Activated CD4-positive, alpha-beta T cell treated with anti-CD3 and anti-CD28 coated beads, Interleukin-2, Interleukin-4, amounts not matched to agents 100 ng/mL and 50 ng/mL, durations not matched to agents 16 hours and 8 hours (primary cell): ENCODE measurements at places on chromosomes 13 and 19.

DNA sequence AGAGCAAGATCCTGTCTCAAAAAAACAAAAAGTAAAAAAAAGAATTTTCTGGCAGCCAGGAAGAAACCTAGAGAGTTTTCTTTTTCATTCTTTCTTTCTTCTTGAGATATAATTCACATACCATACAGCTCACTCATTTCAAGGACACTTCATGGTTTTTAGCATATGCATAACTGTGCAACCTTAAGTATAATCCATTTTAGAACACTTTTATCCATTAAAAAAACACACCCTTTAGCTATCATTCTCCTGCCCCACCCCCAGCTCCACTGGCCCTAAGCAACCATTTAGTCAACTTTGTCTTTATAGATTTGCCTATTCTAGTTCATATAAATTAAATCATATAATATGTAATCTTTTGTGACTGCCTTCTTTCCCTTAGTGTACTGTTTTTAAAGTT is 8.1 kb upstream of the IPO5 start:
- no peak for DNase-seq

DNA sequence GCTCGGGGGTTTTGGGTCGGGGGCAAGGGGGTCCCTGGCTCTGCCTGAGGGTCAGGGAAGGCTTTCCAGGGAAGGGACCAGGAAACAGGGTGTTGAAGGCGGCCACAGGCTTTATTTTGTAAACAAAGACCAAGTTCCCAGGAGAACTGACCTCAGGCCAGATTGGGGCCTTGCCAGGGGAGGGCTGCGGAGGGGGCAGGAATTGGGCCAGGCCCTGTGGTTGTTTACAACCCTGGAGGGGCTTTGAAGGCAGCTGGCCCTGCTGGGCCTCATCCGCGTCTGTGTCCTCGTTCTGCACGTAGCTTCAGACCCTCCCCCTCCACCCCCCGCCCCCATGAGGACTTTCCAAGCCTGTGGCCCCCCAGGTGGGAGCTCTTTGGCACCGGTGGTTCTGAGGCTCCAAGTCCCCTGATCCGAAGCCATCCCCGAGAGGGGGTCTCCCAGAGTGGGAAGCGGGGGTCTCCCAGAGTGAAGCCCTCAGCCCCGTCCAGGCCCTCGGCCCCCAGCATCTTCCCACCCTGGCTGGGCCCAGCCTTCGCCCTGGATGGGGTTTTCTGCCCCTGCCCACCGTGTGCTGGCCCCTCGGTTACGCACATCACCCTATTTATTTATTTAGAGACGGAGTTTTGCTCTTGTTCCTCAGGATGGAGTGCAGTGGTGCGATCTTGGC is 13.5 kb upstream of the BSG start:
- no peak for DNase-seq

DNA sequence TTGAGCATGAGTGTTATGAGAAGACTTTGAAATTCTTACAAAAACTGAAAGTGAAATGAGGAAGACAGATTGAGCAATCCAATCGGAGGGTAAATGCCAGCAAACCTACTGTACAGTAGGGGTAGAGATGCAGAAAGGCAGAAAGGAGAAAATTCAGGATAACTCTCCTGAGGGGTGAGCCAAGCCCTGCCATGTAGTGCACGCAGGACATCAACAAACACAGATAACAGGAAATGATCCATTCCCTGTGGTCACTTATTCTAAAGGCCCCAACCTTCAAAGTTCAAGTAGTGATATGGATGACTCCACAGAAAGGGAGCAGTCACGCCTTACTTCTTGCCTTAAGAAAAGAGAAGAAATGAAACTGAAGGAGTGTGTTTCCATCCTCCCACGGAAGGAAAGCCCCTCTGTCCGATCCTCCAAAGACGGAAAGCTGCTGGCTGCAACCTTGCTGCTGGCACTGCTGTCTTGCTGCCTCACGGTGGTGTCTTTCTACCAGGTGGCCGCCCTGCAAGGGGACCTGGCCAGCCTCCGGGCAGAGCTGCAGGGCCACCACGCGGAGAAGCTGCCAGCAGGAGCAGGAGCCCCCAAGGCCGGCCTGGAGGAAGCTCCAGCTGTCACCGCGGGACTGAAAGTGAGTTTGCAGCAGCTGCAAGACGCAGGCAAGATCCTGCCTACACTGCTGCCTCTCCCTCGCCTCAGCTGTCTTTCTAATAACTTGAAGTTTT is at the start of gene TNFSF13B:
TSS of gene TNFSF13B (plus strand) at position 118 of the 728 bp plus-strand sequence. CDS start at position 296, 178 bp downstream.
- DNase-seq: peak; percentile 44

DNA sequence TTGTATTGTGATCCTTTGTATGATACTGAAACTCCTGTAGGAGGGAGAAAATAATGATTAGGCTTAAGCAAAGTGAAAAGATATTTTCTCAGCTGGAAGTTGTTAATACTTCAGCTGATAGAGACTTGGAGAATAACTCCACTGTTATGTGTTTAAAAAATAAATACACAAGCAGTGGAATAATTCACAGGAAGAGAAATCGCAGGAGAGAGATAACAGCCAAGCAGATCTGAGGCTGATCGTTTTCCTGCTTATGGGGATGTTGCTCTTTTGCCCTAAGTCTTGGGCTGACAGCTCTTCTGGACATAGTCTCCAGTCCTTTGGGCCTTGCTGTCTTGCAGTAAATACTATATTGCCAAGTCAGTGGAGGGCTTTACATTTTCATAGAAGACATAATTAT is 93.3 kb downstream of the OLFM4 start:
- no peak for DNase-seq

- DNase-seq: peak; percentile 38
Measured at GRCh38 chr13:26037302-26037701, 14.5 kb downstream of the SHISA2 start.

DNA sequence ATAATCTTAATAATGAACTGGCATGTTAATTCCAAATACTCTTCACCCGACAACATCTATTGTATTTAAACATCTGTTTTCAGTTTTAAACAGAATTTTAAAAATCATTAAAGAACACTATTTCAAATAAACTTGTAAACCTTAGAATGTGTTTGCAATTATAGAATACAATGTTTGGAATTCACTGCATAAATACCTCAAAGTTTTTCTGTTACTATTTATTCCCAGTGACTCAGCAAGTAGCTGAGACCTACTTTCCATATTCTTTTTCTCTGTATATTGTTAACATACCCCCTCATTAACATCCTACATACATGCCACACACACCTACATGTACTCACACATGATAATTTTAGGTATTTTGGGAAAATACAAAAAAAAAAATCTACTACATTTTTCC is 1134.3 kb downstream of the SLITRK1 start:
- DNase-seq: no peak

DNA sequence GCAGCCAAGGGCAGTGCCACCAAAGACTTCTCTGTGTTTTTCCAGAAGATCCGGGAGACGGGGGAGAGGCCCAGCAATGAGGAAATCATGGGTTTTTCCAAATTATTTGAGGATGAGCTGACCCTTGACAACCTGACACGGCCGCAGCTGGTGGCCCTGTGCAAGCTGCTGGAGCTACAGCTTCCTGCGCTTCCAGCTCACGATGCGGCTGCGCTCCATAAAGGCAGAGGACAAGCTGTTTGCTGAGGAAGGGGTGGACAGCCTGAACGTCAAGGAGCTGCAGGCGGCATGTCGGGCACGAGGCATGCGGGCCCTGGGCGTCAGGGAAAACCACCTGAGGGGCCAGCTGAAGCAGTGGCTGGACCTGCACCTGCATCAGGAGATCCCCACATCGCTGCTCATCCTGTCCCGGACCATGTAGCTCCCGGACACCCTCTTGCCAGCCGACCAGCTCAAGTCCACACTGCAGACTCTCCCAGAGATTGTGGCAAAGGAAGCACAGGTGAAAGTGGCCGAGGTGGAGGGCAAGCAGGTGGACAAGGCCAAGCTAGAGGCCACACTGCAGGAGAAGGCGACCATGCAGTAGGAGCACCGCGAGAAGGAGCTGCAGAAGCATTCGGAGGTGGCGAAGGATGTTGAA is 11.7 kb downstream of the ZSCAN1 start:
- no peak for DNase-seq

DNA sequence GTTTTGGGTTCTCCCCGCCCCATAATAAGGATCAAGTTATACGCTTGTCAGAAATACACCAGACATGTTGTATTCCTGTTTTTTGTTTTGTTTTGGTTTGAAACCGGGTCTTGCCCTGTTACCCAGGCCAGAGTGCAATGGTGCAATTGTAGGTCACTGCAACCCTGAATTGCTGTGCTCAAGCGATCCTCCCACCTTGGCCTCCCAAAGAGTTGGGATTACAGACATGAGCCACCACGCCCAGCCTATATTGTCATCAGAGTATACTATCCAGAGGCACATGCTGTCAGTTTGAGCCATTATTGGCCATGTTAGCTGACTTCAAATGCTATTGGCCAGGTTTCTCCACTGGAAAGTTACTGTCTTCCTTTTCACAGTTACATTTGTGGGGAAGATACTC is 9.8 kb downstream of the SAFB start:
- DNase-seq: no peak

DNA sequence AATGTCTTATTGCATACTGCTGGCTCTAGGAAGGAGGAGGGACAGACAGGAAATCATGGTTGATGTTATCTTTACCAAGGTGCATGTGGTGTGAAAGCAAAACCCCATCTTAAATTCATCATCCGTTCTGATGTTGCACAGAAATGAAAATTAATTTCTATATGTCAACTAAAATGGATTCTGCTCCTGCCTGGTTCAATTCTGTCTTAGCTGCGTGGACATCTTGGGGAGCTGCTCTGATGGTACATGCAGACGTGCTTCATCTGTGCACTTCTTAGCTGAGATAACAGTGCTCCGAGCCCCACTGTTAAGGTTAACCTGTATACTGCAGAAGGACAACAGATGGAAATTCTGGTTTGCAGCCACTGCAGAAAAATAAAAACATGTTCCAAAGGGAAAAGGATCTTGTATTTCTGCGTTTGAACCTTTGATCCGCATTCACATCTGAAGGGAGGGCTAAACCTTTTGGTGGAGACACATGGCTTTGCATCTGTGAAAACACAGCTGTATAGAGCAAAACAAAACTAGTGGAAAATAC is 155.6 kb downstream of the TM9SF2 start:
- DNase-seq: peak; percentile 75

GRCh38 chr13:78121459-78122348 is 203.1 kb upstream of the EDNRB start:
- peak; percentile 40 for DNase-seq

GRCh38 chr13:42413484-42413815 is 141.5 kb downstream of the AKAP11 start:
- DNase-seq: no peak

- DNase-seq: no peak
Measured at GRCh38 chr19:14476673-14477401, 1.7 kb upstream of the PTGER1 start.

GRCh38 chr13:100069278-100069677 is 19.6 kb upstream of the PCCA start:
- no peak for DNase-seq

- no peak for DNase-seq
Measured at GRCh38 chr19:29634423-29635130, 28.5 kb downstream of the POP4 start.

GRCh38 chr13:79011179-79011578 is 352.2 kb upstream of the OBI1 start:
- no peak for DNase-seq

DNA sequence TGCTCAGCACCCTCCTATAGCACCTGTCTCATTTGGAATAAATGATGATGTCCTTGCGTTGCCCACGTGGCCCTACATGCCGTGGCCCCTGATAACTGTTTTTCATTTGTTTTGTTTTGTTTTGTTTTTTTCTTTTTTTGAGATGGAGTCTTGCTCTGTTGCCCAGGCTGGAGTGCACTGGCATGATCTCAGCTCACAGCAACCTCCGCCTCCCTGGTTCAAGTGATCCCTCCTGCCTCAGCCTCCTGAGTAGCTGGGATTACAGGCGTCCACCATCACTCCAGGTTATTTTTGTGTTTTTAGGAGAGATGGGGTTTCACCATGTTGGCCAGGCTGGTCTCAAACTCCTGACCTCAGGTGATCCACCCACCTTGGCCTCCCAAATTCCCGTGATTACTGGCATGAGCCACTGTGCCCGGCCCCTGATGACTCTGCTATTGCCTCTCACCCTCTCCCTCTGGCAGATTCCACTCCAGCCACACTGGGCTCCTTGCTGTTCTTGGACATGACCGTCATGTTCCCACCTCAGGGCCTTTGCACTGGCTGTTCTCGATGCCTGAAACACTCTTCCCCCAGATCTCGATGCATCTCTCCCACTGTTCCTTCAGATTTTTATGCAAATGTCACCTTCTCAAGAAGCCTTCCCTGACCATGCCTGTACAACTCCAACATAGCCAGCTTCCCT is 7.4 kb downstream of the C5AR2 start:
- DNase-seq: no peak

DNA sequence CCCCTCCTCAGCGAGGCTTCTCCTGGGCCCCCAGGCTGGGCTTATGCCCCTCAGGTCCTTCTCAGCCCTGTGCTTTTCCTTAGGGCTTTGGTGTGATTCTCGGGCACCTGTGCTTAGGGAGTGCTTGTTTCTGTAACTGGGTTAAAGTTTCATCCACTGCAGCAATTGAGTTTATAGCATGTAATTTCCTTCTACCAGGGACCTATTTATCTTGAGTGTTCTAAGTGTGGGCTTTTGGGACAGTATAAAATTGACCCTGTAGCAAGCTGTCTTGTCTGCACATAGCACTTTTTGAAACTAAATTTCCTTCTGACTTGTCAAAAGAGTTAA is 47.6 kb downstream of the GATAD2A start:
- no peak for DNase-seq

- DNase-seq: no peak
Measured at GRCh38 chr19:35622750-35623149, 6.1 kb upstream of the RBM42 start.

GRCh38 chr19:55594996-55595545 is 4.2 kb downstream of the FIZ1 start:
- no peak for DNase-seq

GRCh38 chr19:3075605-3076431 is 13.5 kb upstream of the TLE5 start:
- peak; percentile 68 for DNase-seq
